H4 (cell line): ENCODE measurements at places on chromosomes 5 and 9.

DNA sequence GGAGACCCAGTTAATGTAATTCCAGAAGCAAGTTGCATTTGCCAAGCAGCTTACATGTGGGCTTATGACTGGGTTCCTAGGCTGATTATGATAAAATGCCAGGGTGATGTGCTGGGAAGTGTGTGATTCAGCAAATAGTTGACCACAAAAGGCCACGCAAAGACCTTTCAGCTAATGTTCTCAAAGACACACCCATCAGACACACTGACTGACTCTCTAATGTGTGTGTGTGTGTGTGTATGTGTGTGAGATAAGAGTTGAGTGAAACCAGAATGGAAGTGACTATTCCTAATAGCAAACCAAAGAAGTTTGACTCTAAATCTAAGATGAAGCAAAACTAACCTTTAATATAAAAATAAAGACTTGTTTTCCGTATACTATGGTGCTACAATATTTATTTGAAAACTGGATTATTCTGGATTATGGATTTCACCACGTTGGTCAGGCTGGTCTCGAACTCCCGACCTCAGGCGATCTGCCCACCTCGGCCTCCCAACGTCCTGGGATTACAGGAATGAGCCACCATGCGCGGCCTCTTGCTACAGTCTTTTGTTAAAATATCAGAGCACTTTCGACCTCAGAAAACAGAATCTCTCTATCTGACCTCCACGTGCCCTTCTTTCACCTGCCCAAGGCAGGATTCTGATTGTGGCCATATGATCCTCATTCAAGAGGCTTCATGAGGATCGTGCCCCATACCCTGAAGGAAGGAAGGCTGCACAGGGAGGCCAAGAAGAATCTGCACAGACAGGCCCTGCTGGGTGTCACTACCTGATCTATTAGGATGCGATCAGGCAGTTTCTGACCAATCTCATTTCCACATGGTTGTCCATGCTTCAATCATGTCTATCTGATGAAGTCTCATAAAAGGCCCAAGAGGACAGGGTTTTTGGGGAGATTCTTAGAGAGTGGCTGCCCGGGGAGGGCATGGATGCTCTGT, 75.6 kb downstream of the USP20 start:
- peak; percentile 98 for DNase-seq

DNA sequence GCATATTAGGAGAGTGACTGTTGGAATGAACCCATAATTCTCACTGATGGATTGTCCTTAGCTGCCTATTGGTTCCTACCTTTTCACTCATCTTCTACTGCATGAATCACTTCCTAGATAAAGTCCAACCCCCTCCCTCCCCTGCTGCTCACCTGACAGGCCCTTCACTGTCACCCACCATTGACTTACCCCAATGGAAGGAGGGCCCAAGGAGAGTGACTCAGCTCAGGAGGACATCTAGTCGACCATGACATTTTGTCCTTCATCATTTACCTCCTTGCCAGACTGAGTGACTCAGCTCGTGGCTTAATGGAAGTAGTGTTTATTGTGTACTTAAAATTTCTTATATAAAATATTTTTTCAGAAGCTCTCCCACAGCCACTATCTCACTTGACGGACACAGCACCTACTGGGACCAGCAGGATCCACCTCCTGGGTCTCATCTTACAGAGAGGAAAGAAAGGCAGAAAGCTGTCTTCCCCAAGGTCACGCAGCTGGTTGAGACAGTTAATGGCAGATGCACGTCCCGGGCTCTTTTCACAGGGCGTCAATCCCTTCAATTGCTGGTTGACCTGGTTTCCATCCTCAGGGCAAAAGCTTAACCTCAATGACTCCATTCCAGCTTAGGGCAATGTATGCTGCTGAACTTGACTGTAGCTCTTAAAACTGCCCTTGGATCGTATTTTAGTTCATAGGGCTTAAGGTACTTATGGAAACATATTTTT, 142.3 kb downstream of the MARCHF11 start:
- DNase-seq = no peak

GRCh38 chr9:125521462-125522327, 185.3 kb downstream of the MAPKAP1 start:
- peak; percentile 61 for DNase-seq

- DNase-seq = no peak
Measured at GRCh38 chr5:114221807-114222206, 140.1 kb upstream of the KCNN2 start.

DNA sequence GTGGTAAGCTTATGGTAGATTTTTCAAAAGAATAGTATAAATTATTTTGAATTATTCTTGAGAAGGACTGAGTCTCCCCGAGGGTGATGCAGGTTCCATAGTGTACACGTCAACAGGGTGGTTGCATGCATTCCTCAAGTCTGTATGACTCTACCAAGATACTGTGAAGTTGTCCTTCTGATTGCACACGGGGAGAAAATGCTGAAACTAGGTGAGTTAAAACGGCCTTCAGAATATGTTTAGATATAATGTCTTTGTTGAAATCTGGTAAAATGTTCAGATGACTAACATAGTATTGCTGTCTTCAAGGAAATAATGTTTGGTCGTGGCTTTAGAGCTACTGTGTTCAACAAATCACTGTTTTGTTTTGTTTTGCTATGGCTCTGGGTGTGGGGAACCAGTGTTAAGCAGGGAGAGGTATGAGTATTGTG, 22.4 kb upstream of the TNFAIP8 start:
- no peak for DNase-seq

GRCh38 chr5:61687371-61687770, 355.3 kb downstream of the ZSWIM6 start:
- no peak for DNase-seq

GRCh38 chr9:121640076-121640475, 11.4 kb upstream of the DAB2IP start:
- no peak for DNase-seq

DNA sequence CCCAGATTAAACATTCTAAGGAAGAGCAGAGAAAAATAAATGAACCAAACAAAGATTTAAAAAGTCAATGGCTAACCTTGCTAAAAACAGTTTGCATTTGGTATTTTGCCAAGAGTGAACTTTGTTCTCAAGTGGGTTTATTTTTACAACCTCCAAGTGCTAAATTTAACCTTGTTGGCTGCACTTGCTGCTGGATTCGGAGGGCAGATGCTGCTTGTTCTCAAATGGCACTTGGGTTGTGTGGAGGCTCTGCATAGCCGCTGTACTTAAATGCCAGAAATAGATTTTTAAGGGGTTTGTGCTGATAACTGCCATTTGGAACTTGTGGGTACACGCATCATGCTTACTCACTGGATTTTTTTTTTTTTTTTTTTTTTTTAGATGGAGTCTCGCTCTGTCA, 13.3 kb upstream of the SPATA24 start:
- no peak for DNase-seq

DNA sequence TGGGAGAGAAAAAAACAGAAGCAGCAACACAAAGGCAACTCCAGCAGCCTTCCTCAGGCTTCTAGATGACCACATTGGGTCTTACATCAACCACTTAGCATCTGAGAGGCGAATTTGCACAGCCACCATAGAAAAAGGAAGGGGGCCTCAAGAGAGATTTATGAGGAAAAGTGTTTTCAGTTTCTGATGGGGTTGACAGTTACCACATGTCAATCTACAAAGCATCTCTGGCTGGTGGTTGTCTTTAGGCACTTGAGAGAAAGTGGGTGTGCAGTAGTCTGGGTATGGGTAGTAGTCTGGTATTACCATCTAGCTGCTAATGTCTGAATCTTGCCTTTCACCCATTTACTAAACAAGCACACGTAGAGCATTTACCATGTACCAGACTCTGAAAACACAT, 137.5 kb downstream of the BAAT start:
- DNase-seq = no peak

- DNase-seq = no peak
Measured at GRCh38 chr5:82031220-82032119, 59.6 kb downstream of the ATG10 start.

DNA sequence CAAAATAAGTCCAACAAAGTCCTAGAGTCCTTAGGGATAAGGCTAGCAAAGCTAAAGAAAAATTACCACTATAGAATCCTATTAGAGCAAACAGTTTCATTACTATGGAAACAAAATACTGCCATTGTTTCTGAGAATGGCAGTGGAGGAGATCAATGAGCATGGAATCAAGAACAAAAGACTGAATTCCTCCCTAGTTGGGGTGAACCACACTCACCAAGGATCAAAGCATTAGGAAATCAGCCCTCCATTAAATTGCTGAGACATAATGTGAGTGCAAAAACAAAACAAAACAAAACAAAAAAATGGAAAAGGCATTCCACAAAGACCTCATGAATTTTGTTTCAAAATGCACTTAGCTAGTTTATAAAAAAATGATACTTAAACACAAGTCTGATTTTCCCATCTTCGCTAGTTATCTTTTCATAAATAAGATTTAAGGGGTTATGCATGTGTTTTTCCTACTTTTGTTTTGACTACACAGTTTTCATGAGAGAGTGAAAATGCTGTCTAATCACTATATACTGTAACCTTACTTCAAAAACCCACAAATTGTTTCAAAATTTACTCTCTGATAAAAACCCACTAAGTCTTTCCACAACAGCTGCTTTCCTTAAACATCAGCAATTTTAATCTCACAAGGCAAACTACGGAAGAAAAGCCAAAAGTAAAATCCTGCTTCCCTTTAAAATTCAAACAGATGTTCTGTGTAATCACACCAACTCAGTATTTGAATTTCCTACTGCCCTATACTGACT, 9.7 kb downstream of the SERINC5 start:
- DNase-seq = peak; percentile 55

- no peak for DNase-seq
Measured at GRCh38 chr9:84959339-84959738, 289.8 kb downstream of the NTRK2 start.

- no peak for DNase-seq
Measured at GRCh38 chr5:32638309-32638708, 53.0 kb downstream of the SUB1 start.

GRCh38 chr9:6931913-6932312, 174.1 kb downstream of the KDM4C start:
- peak; percentile 30 for DNase-seq

GRCh38 chr5:175824676-175825075, 46.7 kb upstream of the CPLX2 start:
- no peak for DNase-seq

- DNase-seq = peak; percentile 84
Measured at GRCh38 chr5:31193591-31194467, at the start of gene CDH6. Gene CDH6, plus strand, starts transcription at chr5:31193686. Its CDS starts 73,788 bp downstream, at chr5:31267474.

DNA sequence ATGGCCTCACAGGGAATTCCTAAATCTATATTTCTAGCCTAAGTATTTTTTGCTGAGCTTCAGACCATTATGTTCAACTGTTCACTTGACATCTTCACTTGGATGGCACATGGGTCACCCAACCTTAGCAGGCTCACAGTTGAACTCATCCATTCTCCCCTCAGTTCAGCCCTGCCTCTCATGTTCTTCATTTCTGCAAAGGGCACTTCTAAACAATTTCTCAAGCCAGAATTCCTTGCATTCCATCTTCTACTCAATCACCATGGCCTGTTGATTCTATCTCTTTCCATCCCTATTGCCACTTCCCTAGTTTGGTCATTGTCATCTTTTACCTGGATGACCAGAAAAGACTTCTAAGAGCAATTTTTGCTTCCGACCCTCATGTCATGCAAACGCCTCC, 7.3 kb upstream of the RGS3 start:
- no peak for DNase-seq

DNA sequence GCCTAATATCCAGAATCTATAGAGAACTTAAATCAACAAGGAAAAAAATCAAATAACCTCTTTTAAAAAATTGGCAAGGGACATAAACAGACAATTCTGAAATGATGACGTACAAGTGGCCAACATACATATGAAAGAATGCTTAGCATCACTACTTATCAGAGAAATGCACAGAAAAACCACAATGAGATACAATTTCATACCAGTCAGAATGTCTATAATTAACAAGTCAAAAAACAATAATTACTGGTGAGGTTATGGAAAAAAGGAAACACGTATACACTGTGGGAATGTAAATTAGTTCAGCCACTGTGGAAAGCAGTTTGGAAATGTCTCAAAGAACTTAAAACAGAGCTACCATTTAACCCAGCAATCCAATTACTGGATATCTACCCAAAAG, 1192.0 kb downstream of the CDH12 start:
- no peak for DNase-seq

- no peak for DNase-seq
Measured at GRCh38 chr9:127905004-127905728, 5.8 kb upstream of the ST6GALNAC6 start.

- DNase-seq = no peak
Measured at GRCh38 chr9:98099346-98099745, 19.7 kb downstream of the TRIM14 start.

DNA sequence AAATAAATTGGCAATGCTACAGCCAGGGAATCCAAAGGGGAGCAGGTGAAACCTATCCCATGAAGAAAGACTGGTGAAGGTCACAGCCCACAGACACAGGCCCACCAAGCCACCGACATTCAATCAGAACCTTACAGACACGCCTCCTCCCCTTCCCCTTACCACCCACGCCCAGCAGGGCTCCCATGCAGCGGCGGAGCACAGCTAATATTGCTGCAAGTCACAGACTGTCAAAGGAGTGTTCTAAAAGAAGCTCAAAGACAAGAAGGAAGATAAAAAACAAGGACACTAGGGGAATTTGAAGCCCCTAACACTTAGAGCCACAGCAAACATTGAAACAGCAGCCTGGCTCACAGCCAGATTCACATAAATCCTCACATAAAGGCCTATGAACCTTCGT, 91.2 kb downstream of the MED10 start:
- no peak for DNase-seq

DNA sequence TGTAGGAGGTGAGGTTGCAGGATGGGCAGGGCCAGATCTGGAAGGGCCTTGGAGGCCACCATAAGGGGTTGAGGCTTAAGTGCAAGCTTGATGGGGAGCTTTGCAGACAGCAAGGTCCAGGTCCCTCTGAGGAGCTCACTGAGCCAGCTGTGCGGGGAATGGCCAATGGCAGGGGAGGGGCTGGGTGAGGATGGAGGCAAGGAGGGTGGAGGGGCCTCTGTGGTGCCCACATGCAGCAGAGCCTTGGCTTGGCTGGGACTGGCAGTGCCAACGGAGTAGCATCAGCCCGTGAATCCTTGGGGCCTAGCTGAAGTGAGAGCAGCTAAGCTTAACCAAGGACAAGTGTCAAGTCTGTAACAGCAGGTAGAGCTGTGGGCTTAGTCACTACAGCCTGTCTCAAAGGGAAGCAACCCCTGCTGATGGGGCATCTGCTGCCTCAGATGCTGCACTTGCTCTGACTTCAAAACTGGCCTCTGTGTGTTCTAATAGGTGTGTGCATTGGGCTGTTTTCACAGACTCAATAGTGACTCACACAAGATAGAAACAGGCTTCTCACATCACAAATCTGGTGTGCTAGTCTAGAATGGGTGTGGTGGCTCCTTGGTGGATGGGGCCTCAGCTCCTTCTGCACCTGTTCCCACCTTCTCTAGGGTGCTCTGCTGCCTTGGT, 16.3 kb downstream of the GALNT12 start:
- DNase-seq = no peak
